Fibroblast of lung (primary cell): ENCODE measurements at places on chromosomes 13 and 19. TPM values are rescaled to one million over a fixed set of nuclear protein-coding genes. Genes with fewer than 3 reads are reported as not detected.

The C19orf67 gene
- not detected in 2 replicates for total RNA-seq

The TMEM38A gene
- total RNA-seq: 1.8 and 2.0 TPM in 2 replicates

The SLC10A2 gene
- total RNA-seq: not detected in 2 replicates

The SRRM5 gene
- total RNA-seq: under 0.01 TPM in 1 of 2 replicates, not detected in the other

The FLT3LG gene
- total RNA-seq: 3.3 and 4.5 TPM in 2 replicates

The TTC9B gene
- not detected in 2 replicates for total RNA-seq

The MATK gene
- total RNA-seq: under 0.01 TPM in 1 of 2 replicates, not detected in the other

The ZNF547 gene
- total RNA-seq: 4.6 and 6.1 TPM in 2 replicates

The ERICH6B gene
- not detected in 2 replicates for total RNA-seq

The PBX4 gene
- 1.5 and 1.7 TPM in 2 replicates for total RNA-seq

The FFAR3 gene
- total RNA-seq: not detected in 2 replicates

The HSH2D gene
- not detected in 2 replicates for total RNA-seq

The NKPD1 gene
- total RNA-seq: 0.17 and 0.26 TPM in 2 replicates

The SLC46A3 gene
- total RNA-seq: 4.6 and 6.4 TPM in 2 replicates

The RYR1 gene
- total RNA-seq: under 0.01 and 0.26 TPM in 2 replicates

The CLASRP gene
- 12.1 and 15.7 TPM in 2 replicates for total RNA-seq

The ZNF83 gene
- total RNA-seq: 47.0 and 60.6 TPM in 2 replicates

The SIX5 gene
- total RNA-seq: 10.7 and 11.6 TPM in 2 replicates

The ZNF146 gene
- total RNA-seq: 74.5 and 87.5 TPM in 2 replicates

The ZFP30 gene
- total RNA-seq: 21.8 and 23.0 TPM in 2 replicates

The ADM5 gene
- total RNA-seq: 0.26 and 0.33 TPM in 2 replicates

The ZNF738 gene
- total RNA-seq: 2.1 and 3.8 TPM in 2 replicates

The HCN2 gene
- 0.26 and 0.50 TPM in 2 replicates for total RNA-seq

The PSG5 gene
- total RNA-seq: 2.1 and 14.2 TPM in 2 replicates

The OR7D2 gene
- under 0.01 and 0.17 TPM in 2 replicates for total RNA-seq

The ZNF98 gene
- total RNA-seq: 0.50 TPM in 1 of 2 replicates, not detected in the other

The ZNF565 gene
- total RNA-seq: 6.3 and 6.4 TPM in 2 replicates

The MYO1F gene
- total RNA-seq: under 0.01 and 0.17 TPM in 2 replicates

The TPTE2 gene
- total RNA-seq: not detected in 2 replicates
